NCI-H1417 (cell line): ENCODE measurements at places on chromosomes 3 and 15.

DNA sequence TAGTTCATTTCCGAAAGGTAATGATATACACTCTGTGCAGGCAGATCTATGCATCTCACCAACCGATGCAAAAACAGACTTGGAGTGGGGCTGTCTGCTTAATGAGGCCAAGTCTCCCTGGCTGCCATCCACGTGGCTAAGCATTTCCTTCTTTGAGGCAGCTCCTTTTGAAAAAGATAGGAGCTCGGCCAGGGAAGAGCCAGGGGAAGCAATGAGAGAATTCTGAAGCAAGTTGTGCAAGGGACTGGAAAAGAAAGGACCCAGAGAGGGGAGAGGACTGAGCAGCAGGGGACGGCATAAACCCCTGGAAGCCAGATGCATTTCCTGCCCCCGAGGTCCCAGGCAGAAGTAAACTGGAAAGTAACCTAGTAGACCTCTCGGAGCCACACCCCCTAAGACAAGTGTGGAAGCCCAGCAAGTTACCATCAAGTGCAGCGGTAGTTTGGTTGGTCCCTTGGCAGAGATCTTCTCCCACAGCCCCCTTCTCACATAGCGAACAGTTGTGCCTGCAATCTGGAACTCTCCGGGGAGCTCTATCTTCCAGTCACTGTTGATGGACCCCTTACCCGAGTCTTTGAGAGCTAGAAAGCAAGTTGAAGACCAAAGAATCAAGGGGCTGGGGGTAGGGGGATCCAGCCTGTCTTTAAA, 288.2 kb downstream of the ADAMTS17 start:
- no peak for DNase-seq

GRCh38 chr3:54372232-54372631, 249.9 kb downstream of the CACNA2D3 start:
- DNase-seq = no peak

DNA sequence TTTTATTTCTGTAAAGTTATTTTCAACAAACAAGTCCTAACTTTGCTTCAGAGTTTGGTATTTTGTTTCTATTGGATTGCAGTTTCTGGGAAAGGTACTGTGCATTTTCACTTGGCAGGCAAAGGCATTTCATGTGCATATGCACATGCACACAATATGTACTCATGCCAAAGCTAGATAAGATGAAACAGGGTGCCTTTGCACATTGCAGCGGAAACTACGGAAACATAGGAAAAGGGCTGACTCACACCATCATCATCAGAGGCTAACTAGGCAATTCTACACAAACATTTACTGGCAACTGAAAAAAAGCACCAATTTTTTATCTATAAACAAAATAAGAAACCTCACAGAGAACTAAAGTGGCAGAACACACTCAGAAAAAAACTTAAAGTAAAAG, 550.6 kb upstream of the NECTIN3 start:
- DNase-seq = no peak

DNA sequence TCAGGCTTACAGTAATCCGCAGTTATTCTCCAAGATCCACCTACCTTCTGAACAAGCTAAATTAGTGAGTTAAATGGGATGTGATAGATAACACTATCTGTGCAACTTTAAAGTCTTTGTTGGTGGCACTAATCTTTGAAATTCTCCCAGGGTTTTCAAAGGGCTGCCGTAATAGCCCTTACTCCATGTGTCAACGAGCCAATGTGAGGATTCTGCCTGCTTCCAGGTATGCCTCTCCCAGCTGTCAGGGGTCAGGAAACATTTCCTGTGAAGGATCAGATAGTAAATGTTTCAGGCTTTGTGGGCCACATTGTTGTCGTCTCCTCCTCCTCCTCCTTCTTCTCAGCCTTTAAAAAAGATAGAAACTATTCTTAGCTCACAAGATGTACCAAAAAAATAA, 20.2 kb upstream of the SCN5A start:
- DNase-seq = no peak

DNA sequence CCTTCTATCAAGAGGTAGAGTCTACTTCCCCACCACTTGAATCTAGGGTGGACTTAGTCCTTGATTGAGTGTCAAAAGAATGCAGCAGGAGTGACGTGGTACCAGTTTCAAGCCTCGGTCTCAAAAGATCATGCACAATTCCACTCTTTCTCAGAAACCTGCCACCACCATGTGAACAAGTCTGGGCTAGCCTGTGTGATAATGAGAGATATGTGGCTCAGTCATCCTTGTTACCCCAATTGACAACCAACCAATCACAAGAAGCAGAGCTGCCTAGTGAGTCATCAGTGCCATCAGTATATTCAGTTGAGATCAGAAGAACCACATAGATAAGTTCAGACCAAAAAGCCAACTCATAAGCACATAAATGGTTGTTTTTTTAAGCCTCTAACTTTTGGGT, 374.5 kb downstream of the IL20RB start:
- DNase-seq = no peak

GRCh38 chr3:196931828-196932587, 10.3 kb downstream of the NCBP2 start:
- peak; percentile 70 for DNase-seq

DNA sequence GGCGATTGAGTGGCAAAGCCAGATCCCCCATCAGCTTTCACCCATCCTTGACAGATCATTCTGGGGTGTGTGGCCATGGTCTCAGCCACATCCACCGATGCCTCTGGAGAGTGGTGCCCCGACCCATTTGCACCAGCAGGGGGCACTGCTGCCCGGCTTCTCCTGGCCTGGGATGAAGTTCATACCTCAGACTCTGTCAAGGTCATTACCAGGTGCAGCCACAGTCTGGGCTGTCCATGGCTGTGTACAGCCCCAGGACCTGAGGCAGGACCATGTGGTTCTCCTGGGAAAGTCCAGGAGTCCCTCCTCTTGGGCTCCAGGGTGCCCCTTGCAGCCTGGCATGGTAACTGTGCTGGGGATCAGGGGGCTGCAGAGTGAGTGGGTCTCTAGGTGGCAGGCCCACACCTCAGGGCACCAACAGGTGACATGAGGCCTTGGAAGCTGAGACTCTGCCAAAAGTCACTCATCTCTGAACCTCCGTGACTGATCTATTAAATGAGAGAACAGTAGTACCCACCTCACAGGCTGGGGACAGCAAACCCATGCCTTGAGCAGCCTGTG, 67.2 kb downstream of the CACNA2D2 start:
- peak; percentile 57 for DNase-seq

DNA sequence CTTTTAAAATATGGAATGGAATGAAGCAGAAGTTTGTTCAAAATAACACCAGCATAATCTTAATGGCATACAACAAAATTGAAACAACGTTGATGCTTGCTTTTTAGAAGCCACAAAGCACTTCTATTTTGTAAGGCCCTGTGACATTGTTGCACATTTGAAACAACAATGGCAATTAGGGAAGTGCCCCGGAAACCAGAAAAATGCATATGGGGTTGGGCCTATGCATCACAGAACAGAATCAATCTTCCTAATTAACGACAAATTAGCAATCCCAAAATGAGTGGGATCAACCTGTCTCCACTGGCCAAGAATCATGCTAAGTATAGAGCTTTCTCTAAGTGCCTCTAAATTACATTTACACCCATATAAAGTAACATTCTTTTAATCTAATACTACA, 168.9 kb downstream of the MEIS2 start:
- no peak for DNase-seq

DNA sequence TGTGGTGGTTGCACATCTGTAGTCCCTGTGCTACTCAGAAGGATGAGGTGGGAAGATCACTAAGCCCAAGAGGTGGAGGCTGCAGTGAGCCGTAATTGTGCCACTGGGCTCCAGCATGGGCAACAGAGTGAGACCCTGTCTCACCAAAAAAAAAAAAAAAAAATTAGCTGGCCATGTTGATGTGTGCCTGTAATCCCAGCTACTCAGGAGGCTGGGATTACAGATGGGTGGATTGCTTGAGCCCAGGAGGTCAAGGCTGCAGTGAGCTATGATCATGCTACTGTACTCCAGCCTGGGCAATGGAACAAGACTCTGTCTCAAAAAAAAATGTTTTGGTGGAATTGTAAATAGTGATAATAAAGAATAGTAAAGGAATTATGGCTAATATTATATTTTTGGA, 9.9 kb downstream of the ATRIP start:
- no peak for DNase-seq

GRCh38 chr15:93523481-93523880, 434.5 kb upstream of the RGMA start:
- DNase-seq = no peak

- no peak for DNase-seq
Observed at GRCh38 chr15:48547286-48547685, 98.2 kb downstream of the FBN1 start.

DNA sequence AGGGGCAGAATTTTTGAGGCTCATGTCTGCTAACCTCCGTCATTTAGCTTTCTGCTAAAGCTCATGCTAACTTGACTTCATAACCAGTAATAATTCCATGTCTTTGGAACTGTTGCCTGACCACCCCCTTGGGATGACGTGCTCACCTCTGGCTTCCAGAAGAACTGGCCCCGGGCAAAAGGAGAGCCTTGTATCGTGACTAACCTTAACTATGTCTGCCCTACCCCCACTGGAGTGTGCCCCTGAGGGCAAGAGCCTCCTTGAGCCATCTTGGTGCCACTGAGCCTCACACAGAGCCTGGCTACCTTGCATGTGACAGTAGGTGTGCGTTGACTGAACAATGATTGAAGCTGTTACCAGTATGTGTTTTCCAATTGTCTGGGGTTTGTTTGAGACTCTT, 4.7 kb downstream of the LRRK1 start:
- no peak for DNase-seq

DNA sequence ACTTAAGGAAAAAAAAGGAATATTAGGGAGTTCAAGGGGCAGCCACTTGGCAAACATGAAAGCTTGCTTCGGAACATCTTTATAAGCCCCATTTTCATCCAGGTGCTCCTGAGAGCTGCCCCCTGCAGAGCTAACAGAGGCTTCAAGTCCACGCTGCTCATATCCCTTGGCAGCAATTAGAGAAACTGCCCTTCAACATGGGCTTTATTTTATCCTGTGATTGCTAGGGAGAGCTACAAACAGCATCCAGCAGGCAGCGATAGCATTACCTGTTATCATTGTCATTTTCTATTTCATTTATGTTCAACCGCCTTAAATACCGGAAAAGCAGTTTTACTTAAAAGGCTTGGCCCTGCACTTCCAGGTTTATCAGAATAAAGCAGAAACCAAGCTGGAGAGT, 68.4 kb upstream of the MCTP2 start:
- peak; percentile 90 for DNase-seq

GRCh38 chr3:29385046-29385830, 104.4 kb downstream of the RBMS3 start:
- no peak for DNase-seq

DNA sequence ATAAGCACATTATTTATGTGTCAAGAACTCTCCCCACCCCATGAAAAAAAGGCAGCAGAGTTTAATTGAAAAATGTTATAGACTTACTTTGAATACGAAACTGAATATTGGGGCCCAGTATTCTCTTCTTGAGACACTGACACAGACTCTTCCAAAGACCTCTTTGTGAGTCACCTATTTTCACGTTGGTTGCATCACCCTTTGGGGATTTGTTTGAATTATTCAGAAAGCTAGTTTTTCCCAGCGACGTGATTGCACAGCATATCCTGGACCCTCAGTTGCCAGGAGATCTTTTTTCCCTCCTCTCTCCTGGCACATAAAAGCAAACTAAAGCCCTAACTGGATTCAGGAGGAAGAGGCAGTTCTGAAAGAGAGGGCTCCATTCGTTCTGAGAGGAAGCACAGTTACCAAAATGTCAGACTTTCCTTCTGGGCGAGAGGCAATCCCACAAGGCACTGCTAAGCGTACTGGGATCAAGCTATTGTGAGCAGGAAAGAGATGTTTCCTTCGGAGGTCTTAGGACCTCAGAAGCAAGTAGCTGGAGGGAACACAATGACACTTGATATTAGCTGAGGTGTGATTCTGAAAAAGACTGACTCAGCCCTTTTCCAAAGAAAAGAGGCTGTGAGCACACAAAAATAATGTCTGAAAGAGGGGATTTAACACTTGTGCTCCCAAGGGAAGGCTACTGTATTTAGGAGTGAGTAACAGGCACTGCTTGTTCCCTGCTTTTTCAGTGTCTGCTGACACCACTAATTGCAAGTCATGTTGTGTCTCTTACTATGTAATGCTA, 65.8 kb upstream of the CADPS start:
- DNase-seq = no peak

DNA sequence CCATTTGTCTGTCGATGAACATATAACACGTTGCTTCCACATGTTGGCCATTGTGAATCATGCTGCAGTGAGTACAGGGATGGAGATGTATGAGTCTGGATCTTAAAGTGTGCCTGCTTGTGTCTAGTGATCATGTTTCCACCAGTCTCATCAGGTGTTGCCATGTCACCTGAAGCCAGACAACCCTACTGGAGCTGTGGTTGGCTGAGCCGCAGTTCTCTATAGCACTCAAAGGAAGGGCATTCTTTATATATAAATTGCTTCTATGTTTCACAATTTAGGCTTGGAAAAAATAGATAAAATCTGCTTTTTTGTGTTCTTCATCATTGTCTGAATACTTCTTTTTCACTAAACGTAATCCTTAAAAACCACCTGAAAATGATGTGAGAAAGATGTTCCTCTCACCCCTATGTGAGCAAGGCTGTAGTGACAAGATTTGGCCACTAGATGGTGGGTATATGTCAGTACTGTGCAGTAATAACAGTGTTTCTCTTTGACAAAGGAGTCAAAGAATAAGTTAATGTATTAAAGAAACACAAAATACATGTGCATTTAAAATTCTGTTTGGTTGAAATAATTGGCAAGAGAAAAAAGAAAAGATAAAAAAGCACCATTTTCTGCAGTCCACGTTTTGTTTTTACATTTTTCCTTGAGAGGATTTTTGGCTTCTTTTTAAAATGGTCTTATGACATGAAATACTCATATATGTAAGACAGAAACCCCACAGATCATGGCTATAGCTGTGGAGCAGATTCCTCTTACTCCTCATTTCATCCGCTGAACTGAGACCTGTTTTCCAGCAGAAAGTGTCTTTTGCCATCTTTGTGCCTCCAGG, 394.5 kb upstream of the DPPA4 start:
- peak; percentile 65 for DNase-seq

DNA sequence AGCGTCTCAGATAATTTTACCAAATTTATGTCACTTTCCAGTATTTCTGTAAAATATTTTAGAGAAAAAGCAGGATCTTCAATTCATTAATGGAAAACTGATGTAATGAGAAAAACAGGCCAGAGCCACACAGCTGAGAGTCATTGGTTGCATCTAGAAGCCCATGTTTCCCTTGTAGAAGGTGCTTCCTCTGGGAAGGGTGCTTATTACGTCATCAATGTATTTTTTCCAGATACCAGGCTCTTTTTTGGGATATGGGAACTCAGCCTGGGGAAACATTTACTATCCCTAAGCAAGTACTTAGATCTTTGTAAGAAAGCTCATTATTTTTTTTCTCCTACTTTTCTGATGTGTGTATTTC, 89.1 kb upstream of the PHLDB2 start:
- no peak for DNase-seq
